ENCODE measurements at places on chromosomes 2 and 18.
A peak's percentile ranks its signal among the peaks of the same experiment; 100 is the strongest.

DNA sequence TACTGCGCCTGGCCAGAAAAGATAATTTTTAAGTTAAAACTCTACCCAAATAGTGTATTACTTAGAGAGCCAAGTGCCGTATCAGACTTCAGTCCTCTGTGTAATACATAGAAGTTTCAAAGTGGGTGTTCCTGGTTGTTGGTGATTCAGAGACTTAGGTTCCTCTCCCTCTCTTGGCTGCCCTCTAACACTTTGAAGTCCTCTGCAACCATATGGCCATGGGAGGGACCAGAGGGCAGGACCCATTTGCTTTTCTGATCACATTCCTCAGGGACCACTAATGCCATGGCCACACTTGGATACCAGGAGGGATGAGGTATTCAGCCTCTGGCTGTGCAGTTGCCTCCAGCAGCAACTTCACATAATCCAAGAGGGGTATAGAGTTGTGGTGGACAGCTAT lies 131.5 kb downstream of the CAPN13 start:
- no peak for DNase-seq

DNA sequence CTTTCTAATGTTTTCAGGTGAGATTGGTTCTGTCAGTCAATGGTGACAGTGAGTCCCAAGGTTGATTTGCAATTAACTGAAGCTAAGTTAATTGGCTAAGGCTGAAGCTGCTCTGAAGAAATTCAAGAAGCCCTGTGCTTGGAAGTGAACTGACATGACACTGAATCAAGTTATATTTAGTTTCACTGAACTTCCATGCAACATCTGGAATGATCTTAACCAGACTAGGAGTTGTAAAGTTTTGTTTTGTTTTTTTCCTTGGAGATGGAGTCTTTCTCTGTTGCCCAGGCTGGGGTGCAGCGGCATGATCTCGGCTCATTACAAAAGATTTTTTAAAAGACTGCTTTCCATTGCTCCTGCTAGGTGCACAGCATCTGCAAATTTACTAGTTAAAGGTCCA lies 11.4 kb downstream of the SERPINB5 start:
- DNase-seq = no peak

- no peak for DNase-seq
Measured at GRCh38 chr2:60577682-60578283, 24.3 kb upstream of the BCL11A start.

DNA sequence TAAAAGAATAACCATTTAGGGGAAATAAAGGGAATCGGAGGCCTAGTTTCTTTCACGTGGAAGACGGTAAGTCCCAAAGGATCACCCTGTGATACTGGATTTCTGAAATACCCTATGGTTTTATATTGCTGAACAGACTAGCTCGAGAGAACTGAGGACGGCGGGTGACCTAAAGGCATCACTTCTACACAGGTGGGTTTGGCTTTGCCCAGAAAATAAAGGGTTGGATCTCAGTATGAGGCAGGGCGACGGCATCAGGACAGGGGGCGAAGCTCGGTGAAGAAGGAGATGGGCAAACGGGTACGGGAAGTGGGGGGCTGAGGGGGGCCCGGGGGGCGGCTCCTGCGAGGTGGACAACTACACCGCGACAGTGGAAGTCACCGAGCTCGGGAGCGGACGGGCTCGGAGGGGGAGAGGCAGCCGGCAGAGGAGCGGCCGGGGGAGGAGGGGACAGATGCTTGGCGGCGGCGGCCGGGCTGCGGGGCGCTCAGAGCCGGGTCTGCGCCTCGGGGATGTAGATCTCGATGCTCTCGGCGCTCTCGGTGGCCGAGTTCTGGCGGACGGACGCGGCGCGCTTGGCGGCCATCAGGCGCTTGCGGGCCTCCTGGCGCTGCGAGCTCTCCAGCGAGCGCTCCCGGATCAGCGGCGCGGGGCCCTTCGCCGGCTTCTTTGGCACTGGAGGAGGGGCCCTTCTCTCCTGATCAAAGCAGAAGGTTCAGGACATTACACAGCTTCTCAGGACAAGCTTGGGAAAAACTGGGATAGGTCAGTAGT lies 48.9 kb downstream of the TGIF1 start:
- peak; percentile 23 for DNase-seq

DNA sequence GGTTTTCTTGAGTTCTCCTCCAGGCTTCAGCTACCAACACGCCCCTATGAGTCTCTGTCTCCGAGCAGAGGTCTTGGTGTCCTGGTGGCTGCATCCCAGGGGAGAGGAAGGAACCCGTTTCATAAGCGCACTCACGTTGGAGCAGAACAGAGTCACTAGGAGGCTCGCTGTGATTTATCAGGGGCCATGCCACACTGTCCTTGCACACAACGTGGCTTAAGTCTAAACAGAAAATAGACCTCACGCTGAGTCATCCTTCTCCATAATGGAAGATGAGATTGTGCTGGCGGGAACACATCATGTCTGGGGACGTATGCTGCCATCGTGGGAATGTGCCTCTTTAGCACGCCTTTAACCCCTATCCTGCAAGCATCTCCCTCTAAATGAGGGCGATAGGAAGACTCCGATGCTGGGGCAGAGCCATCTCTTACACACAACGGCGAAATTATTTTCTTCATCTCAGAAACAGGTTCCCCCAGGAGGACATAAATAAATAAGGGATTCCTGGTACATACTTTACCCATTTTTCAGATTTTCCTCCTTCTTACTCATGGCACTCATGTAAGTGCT lies 211.4 kb downstream of the KLHL29 start:
- DNase-seq = no peak

DNA sequence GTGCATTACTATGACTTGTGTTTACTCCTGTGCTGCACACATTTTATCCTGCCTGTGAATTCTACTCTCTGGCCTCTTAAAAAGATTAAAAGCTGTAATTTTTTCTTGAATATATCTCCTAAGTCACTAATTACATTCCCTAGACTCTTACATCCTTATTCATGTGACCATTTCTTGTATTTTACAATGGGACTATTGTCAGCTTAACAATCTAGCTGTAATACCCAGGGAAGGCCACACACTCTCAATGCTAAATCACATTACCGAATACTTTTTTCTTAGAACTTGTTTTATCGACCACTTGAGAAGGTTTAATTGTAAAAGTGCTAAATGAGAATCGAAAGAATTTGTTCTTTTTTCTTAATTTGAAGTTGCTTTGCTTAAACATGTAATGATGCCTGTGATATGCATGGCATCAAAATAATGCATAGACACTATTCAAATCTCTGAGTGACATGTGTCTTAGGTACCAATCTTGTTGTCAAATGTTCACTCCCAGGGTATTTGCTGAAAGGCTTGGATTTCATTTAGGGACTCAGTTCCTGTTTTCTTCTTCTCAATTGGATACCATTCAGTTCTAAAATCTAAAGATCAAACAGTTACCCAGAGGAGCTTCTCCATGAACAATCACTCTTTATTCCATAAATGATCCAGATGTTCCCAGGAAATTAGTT lies 498.5 kb downstream of the DPP10 start:
- DNase-seq = no peak

DNA sequence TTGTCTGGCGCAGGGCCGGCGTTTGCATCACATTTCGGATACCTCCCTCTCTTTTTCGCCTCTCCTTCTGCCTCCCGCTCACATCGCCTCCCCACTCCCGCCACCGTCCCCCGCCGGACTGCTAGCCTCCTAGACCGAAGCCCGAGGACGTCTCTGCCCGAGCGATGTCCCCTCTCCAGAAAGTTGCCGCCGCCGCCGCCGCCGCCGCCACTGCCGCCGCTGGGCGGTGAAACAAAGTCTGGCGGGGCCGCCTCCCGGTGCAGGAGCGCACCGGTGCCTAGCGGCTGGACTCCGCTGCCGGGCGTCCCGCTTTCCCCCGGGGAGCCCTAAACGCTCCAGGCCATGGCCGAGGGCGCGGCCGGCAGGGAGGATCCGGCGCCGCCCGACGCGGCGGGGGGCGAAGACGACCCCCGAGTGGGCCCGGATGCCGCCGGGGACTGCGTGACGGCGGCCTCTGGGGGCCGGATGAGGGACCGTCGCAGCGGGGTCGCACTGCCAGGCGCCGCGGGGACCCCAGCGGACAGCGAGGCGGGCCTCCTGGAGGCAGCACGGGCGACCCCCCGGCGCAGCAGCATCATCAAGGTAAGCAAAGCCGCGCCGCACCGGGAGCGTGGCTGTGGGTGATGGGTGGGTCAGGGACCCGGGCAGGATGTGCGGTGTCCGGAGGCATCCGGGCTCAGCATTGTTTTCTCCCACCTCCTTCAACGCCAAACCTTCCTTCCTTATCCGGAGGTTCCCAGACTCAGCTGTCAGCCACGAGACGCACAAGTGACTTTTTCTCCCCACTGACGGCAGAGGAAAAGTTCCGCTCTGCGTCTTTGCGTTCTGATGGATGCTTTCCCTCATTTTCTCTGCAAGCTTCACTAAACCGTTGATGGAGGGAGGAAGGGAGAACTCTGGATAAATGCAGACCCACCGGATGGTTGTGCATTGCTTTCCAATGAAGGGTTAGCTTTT lies 643 bp downstream of the PLCL1 start:
- peak; percentile 48 for DNase-seq

- no peak for DNase-seq
Measured at GRCh38 chr2:201930043-201930442, 103.6 kb upstream of the FZD7 start.

GRCh38 chr2:239743206-239743605 lies 281.9 kb downstream of the NDUFA10 start:
- no peak for DNase-seq

GRCh38 chr2:146260551-146260950 lies 1584.3 kb upstream of the ACVR2A start:
- DNase-seq = no peak

GRCh38 chr2:110103061-110103961 lies 12.3 kb downstream of the MALL start:
- no peak for DNase-seq

DNA sequence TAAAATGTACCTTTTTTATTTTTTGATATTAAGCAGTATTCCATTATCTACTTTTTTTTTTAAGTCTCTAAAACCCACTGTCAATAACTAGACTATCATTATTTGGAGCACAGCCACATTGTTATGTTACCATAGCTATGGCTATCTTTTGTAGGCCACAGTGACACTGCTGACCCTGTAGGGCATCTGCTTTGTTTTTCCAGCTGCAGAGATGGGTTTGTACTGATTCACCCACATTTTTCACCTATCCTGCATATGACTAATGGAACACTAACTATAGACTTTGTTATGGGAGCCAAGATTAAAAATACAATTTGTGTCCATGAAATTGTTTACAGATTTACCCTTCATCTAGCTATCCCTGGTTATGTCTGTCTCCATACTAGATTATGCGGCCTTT lies 21.6 kb upstream of the OTX1 start:
- DNase-seq = no peak

DNA sequence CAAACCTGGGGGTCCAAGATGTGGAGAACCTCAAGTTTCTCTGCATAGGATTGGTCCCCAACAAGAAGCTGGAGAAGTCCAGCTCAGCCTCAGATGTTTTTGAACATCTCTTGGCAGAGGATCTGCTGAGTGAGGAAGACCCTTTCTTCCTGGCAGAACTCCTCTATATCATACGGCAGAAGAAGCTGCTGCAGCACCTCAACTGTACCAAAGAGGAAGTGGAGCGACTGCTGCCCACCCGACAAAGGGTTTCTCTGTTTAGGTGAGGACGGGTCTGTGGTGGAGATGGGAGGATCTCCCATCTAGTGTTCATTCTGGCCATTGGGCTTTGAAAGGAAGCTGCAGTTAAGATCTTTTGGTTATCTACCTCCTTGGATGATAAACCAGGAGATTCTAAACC lies 2.9 kb downstream of the CASP10 start:
- DNase-seq = no peak

DNA sequence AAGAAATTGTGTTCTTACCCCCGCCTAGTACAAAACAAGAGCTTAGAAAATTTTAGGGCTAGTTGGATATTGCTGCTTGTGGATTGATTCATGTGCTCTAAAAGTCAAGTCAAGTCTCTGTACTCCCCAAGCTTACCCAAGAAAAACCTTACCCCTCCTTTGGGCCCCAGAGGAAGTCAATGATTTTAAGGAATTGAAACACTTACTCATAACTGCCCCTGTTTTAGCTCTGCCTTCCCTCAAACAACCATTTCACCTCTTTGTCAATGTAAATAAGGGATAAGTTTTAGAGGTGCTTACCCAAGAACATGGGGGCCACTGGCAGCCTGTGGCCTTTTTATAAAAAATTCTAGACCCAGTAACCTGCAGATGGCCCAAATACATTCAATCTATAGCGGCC lies 136.6 kb upstream of the RMP24 start:
- DNase-seq = no peak

- no peak for DNase-seq
Measured at GRCh38 chr2:237024255-237024654, 61.4 kb upstream of the COPS8 start.

DNA sequence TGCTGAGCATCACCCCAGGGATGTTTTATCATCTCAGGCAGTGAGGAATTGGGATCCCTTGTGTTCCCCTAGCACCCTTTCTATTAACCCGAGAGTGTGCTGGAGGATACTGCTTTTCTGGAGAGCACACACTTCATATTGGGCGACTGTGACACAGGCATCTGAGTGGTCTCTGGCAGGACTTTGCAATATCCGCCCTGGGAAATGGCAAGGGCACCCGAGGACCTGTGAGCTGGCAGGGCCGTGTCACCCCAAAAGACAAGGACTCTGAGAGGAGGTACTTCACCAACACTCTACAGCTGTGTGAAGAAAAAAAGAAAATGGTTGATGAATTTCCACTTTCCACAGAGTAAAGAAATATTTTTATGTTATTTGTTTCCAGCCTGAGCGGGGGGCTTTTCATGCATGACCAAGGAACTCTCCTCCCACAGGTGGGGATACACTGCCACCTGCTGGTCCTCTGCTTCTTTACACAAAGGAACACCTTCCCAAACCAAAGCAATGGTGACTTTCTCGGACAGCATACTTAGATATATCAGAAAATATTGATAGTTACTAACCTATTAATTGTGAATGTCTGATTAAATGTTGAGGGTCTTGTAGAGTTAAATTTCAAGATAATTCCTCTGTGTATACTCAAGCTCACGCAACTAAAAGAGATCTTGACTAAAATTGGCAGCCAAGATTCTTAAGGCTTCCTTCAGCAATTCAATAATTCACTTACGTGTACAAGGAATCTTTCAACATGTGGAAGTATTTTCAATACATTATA lies 45.9 kb upstream of the REG3G start:
- DNase-seq = no peak

GRCh38 chr2:130797493-130798435 lies 39.0 kb upstream of the ARHGEF4 start:
- peak; percentile 93 for DNase-seq

GRCh38 chr2:3626118-3626811 lies 31.4 kb downstream of the COLEC11 start:
- no peak for DNase-seq

GRCh38 chr18:6561016-6561415 lies 146.3 kb upstream of the L3MBTL4 start:
- no peak for DNase-seq

DNA sequence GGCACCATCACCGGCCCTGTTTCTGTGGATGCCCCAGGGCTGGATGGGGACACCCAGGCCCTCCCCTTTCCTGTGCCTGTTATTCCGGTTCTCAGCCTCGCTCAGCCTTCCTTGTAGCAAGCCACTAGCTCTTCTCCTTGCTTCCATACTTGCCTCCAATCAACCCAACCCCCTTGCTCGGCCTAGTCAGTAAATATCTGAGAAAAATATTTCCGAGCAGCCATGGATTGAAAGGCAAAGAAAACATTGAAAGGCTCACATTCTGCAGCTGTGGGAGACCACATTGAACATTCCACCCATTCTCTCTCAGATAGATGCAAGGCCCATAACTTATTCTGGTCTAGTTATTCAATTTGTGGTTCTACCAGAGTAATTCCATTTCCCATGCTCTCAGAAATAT lies 114.9 kb downstream of the SPP2 start:
- DNase-seq = no peak

Data from activated naive CD8-positive, alpha-beta T cell treated with anti-CD3 and anti-CD28 coated beads for 36 hours (primary cell).